ENCODE measurements at places on chromosomes 7 and 10.

GRCh38 chr7:80637911-80638765 is at the start of gene CD36:
CD36 (plus strand) TSS chr7:80638642; CDS start chr7:80646741, 8,099 bp downstream.
- DNase-seq, result no peak

DNA sequence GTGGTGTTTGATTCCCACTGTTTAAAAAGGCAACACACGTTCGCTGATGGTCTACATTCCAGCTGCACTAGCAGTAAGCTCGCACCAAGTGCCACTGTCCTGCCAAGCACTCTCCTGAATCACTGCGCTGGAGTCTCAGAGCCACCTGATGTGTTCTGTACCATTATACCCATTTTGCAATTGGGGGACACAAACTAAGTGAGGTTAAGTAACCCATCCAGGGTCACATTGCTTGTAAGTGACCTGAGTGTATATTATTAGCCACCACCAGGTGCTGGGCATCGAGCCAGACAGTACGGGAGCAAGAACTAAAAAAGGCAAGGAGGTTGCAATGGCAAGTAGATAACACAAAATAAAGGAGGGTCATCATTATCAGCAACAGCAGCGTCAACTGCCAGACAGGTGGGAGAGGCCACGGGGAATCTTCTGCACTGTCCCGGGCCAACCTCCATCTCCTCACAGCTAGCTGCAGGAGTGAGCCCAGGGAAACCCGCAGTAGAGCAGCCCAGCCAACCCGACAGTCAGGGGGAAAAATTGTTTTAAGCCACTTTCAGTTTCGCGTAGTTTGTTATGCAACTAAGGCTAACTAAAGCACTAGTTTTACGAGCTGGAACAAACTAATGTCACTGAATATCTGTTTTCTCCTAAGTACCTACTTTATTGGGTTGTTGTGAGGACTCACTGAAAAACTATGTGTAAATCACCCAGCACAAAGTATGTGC is 712 bp upstream of the CPVL start:
- no peak for DNase-seq

DNA sequence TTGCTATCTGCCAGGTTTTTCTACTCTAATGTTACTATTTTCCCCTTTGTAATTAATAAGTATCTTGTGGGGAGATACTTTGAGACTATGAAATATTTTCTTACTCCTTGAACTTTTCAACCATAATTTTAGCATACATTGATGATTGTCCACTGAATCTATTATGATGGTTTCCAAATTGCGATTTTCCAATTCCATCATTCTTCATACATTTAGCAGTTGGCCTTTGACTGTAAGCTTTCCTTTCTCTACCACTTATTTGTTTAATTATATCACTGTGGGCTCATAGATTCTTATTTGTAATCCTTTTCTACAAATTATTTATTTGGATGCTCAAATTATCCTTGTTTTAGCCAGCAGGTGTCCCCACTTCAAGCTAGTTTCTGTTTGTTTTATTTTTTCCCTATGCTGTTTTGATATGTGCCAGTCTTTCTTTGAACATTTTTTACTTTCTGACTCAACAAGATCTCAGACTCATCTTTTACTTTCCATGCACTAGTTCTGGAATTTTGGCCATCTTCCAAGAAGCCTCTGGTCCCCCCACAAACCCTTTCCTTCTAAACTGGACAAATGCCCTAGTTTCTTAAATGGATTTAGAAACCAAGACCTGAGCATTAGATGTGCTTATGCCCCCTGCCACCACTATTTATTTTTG is 11.4 kb upstream of the MRPS16 start:
- DNase-seq, result no peak

- DNase-seq, result no peak
Observed at GRCh38 chr7:68542831-68543230, 1055.4 kb upstream of the AUTS2 start.

Data from WERI-Rb-1 (cell line).